ENCODE measurements at places on chromosomes 3 and 15.

- DNase-seq, result no peak
These were observed 5.0 kb upstream of the ARRDC4 start for GRCh38 chr15:97955529-97955928.

DNA sequence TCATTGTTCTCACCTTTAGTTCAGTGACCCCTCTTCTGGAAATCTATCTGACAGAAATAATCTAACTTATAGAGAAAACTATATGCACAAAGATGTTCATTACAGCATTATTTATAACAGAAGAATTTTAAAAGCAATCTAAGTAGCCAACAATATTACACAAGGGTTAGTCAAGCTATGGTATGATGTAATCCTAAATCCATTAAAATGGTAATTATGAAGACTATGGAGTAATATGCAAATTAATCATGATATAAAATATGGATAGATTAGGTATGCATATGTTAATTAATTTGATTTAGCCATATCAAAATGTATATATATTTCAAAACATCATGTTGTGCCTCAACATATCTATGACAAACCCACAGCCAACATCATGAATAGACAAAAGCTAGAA is 17.7 kb upstream of the HERC1 start:
- no peak for DNase-seq

DNA sequence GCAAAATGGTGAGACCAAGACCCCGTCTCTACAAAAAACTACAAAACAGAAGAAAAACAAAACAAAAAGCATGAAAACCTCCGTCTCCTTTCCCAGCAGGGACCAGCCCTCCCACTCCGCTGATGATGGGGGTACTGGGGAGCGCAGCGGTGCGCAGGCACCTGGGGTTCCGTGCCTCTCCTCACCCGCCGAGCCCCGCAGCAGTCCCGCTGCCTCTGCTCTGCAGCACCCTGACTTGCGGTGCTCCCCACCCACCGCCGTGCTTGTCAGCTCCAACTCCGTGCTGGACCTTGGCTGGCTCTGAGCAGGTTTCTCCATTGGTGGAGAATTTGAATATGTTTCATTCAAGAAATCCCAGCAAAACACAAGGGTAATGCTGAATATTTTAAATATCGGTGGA is 46.7 kb upstream of the ATP10A start:
- no peak for DNase-seq

GRCh38 chr3:59938828-59939227 is 889.0 kb upstream of the CFAP20DC start:
- DNase-seq, result no peak

DNA sequence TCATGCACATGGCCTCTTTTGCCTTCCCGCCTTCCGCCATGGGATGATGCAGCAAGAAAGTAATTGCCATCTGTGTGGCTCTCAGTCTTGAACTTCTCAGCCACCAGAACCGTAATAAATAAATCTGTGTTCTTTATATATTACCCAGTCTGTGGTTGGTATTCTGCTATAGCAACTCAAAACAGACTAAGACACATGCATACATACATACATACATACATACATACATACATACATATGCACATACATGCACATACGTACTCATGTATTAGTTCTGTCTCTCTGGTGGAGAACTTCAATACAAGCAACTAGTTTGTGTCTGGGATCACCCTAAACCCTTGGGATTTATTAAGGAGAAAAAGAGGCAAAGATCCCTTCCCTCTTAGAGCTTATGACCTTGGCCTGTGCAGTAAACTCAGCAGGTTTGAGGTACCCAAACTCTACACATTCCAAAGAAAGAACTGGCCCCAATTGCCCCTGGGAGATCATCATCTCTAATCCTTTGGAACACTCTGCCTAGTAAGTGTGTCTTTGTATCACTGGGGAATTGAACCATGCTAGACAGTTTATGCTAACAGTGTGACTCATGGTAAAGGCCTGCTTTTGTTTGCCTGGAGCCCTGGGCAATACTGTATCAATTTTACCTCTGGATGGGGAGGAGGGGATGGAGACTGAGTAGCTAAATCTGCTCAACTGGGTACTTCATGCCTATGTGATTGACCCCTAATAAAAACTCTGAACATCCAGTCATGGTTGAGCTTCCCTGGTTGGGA is 115.6 kb upstream of the LMCD1 start:
- peak; percentile 23 for DNase-seq

DNA sequence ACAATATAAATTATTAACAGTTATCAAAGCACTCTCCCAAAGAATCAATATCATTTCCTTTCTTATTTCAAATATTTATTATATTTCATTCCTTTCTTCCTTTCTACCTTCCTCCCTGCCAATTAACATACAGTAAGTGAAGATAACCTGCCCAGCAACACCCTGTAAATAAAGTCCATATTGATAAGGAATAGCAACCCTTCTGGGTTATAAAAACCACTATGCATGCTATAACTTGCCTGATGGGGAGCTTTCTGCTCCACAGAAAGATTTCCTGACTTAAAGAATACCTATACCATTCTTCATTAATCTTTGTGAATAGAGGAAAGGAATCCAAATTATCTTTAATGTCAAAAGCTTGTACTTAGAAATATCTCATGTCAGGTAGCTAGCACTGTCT is 166.5 kb downstream of the ISL2 start:
- no peak for DNase-seq

GRCh38 chr15:55799291-55800212 is 56.6 kb upstream of the PRTG start:
- DNase-seq, result peak; percentile 46

GRCh38 chr3:196194542-196194915 is 16.7 kb downstream of the ZDHHC19 start:
- DNase-seq, result no peak

- peak; percentile 87 for DNase-seq
These were observed 126.4 kb downstream of the IMPG2 start for GRCh38 chr3:101193957-101194356.

DNA sequence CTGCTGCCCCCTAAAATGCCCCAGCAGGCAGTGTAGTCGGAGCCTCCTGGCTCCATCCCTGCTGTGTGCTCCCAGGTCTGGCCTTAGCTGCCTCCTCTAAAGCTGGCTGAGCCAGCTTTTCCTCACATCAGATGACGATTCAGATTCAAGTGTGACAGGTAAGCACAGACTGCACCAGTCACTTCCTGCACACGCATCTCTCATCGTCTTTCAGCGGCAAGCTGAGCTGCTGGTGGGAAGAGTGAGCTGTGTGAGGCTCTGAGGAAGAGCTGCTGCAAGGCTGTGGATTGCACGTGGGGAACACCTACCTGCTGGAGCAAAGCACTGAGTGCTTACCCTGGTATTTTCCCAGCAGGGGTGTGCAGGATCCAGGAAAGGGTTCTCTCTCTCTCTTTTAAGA is 88.4 kb upstream of the RPL32 start:
- DNase-seq, result no peak

DNA sequence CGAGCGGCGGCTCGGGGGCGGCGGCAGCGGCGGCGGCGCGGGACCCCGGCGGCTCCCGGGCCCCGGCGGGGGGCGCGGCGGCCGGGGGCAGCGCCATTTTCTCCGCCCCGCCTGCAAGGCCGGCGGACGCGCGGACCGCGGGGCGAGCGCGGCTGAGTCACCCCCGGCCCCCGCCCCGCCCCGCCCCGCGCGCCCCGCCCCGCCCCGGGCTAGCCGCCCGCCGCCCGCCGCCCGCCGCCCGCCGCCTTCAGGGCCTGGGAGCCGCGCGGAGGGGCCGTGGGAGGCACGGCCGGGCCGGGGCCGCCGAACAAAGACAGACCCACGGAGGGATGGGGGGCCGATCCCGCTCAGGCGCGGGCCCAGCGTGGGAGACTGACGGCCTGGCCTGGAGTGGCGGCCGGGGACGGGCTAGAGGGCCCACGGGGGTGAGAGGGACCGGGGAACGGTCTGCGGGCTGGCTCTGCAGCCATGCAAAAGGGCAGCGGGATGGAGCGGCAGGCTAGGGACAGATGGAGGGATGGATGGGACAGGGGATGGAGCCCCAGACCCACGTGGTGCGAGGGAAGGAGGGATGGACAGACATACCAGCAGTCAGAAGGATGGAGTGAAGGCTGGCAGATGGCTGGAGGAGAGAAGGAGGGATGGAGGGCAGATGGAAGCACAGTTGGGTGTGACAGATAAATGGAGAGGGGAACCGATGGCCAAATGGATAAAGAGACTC is at the start of gene EIF4E3:
Gene EIF4E3, minus strand, starts transcription at position 132 of the 721 bp plus-strand sequence. Its CDS starts 35 bp downstream, at position 97.
- DNase-seq, result peak; percentile 37

- peak; percentile 54 for DNase-seq
These were observed 55.6 kb downstream of the CYP11A1 start for GRCh38 chr15:74311734-74312444.

DNA sequence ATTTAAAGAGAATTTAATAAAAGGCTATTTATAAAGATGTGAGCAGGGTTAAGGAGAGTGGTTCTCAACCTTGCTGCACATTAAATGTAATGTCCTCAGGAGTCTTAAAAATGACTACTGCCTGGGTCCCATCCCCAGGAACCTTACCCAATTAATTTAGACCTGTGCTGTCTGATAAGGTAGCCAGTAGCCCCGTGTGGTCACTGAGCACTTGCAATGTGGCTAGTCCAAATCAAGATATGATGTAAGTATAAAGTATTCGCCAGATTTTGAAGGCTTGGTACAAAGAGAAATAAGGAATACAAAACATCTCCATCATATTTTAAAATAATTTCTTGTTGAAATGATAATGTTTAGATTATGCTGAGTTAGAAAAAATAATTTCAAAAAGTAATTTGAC is 343.3 kb upstream of the PPP2R3A start:
- DNase-seq, result no peak
